ENCODE measurements at places on chromosomes 12 and 14.

GRCh38 chr12:89267404-89267803 lies 84.9 kb downstream of the DUSP6 start:
- DNase-seq = no peak

DNA sequence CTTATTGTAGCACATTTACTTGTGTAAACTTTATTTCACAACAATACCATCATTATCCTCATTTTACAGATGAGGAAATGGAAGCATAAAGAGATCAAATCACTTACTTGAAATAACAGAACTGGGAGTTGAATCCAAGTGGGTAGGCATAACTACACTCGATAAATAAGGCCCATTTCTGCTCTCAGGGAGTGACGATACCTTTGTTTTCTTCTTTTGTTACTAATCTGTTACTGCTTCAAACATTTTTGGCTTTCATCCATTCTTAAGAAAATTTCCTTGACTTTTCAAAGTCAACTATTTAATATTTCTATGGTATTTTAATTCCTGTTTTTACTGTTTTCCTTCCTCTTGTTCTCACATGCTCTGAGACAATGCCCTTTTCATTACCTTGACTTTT lies 201.6 kb downstream of the ATP23 start:
- DNase-seq = no peak

GRCh38 chr12:41344776-41345470 lies 156.8 kb downstream of the PDZRN4 start:
- no peak for DNase-seq

GRCh38 chr14:103731916-103732867 lies 16.6 kb downstream of the ZFYVE21 start:
- DNase-seq = peak; percentile 88

DNA sequence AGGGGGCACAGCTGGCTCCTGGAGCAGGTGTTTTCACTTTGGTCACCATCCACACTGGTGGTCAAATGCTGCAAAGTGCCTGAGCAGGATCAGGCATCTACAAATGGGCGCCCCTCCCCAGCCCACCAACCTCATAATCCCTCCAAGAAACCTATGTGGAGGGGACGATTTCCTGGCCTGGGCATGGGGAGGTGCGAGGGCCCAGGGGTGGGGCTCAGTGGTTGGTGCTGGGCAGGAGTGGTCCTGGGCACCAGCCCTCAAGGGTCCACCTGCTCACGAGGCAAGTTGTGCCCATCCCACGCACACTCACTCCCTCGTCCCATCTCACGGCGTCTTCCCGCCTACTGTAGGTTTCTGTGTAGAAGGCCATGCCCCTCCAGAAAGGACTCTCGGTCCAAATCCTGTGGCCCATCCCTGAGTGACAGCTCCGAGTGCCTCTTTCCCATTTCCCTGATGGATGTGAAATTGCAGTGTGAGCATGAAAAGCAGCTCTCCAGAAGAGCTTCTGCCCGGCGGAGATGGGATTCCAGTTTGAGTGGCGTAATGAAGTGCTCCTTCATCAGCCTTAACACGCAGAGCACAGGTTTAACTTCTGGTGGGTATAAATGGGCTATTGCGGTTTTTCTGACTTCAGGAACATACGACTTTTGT lies 36.9 kb downstream of the SLC15A4 start:
- no peak for DNase-seq

GRCh38 chr12:121970581-121971300 lies 50.9 kb upstream of the BCL7A start:
- no peak for DNase-seq

DNA sequence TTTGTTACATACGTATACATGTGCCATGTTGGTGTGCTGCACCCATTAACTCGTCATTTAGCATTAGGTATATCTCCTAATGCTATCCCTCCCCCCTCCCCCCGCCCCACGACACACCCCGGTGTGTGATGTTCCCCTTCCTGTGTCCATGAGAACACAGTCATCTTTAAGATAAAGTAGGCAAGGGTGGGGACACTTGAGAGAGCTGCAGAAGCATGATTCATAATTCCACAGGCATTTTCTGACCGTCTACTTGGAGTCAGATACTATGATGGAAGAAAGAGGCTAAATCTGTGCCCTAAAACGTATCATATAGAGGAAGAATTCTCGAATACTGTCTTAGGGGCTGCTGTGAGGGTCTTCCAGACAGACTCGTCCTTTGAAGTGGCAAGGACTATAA lies 145.9 kb upstream of the VASH1 start:
- no peak for DNase-seq

DNA sequence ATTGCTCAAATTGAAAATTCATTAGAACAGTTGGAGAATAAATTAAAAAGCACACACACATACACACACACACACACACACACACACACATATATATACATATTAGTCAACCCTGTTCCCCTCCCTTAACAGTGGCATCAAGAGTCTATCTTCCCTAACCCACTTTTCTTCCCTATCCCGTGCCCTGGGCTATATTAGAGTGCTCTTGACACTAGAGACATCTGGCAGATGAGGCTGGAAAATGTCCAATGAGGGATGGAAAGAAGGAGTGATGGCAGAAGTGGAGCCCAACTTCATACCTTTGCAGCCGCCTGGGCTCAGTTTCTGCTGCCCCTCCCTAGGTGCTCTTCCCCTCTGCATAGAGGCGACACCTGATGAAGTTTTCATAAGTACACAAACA lies 172.4 kb upstream of the NUDT4 start:
- DNase-seq = no peak

GRCh38 chr14:58898655-58899316 lies 261.0 kb downstream of the DACT1 start:
- no peak for DNase-seq

- DNase-seq = no peak
These were observed 840 bp downstream of the DHRS7 start for GRCh38 chr14:60164404-60164711.

DNA sequence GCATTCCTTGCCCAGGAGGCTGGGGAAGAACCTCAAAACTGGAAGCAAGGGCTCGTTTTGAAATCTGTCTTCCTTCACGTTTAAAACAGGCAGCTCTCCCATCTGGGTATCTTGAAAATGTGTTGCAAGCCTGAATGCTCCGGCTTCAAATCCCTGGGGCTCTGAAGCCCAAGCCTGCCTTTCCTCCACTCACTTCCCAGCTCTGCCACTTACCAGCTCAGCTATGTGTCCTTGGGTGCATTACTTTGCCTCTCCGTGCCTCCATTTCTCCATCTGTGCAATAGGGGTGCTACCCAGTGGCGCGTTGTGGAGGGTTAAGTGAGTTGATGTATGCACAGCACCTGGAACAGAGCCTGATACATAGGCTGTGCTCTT lies 97.6 kb downstream of the GCH1 start:
- DNase-seq = no peak

DNA sequence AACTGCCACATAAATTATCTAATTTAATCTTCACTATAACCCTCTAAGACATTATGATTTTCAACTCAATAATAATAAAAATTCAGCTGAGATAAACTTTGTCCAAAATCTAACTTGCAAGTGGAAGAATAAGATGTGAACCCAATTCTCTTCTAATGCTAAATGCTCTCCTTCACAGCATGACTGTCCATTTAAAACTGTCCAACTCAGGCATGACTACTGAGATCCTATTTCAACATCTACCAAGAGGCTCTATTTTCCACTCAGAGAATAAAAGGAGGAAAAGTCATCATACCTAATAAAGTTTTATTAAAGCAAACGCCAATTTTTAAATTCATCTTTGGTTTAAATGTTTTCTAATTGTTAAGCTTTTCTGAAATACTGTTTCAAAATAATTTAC lies 183.6 kb downstream of the MED13L start:
- no peak for DNase-seq

DNA sequence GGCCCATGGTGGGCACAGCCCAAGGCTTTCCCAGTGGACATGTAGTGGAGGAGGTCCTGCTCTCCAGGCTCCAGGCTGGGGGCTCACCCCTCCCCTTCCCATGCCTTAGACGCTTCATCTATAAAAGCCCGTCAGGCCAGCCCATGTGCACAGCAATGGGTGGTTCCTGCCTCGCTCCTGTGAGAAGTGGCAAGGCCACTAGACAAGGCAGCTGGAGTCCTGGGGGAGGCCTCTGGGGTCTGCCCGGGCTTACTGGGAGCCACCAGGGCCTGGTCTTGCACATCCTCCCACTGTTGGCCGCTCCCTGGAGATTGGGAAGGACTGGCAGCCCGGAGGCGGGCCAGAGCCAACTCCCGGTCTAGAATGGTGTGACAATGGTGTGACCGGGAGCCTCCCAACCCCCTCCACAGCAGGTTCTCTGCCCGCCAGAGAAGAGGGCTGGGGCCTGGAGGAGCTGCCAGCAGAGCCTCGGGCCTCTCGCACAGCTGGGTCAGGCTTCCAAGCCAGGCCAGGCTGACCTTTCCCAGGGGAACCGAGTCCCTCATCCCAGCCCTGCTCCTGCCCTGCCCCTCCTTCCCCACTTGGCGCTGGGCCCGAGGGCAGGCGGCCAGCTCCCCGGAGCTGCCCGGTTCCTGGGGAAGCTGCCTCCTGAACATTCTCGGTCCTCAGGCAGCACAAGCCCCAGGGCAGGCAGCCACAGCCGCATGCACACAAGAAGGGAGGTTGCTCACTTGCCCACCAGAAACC lies 97.9 kb downstream of the RFLNA start:
- no peak for DNase-seq

DNA sequence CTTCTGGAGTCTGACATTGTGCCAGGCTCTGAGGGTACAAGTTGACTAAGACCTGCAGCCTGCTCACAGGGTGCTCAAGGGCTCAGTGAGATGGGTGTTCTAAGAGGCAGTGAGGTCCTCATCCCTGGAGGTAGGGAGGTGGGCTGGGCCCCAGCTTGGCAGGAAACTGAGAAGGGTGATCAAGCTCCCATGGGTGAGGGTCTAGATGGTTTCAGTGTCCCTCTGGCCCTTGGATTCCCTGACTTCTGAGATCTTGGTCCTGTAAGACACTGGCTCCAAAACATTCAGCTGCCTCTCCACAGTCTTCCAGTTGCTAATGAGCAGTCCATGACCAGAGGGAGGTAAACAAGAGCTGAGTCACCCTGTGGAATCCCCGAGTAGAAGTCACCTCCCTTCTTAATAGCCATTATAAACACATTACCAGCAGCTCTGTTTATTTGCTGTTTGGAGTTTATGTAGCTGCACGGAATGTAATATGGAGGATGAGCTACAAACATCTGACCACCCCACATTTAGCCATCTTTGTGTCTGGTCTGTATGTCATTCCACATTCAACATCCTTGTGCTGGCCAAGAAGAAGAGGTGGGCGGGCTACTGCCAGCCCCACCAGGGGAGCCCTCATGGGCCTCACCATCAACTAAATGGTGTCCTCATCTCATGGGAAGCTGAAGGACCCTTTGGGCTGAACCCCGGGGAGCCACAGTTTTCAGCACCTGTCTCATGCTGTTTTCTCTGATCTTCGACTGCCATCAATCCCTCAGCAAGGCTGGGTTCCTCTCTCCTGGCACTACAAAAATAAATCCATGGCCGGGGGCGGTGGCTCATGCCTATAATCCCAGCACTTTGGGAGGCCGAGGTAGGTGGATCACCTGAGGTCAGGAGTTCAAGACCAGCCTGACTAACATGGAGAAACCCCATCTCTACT lies 37.2 kb upstream of the BDKRB2 start:
- DNase-seq = no peak
